Stimulated activated naive CD8-positive, alpha-beta T cell treated with anti-CD3 and anti-CD28 coated beads, Interleukin-15, amount 100 ng/mL, for 72 hours (primary cell): ENCODE measurements at places on chromosomes 4 and X.

DNA sequence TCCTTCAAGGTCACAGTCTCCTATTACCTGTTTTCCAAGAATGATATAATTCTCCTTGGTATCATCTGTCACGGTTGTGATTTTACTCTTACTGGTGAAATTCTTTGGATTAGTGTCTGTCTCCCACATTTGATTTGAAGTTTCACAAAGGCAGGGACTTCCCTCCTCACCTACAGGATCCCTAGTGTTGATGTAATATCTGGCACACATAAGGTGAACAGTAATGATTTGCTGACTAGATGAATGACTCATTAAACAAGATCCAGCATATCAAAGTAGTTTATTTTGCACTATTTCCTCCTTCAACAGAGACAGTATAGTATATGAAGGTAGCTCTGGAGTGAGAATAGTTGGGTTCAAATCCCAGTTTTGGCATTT, 135.3 kb upstream of the IL1RAPL2 start:
- no peak for DNase-seq

DNA sequence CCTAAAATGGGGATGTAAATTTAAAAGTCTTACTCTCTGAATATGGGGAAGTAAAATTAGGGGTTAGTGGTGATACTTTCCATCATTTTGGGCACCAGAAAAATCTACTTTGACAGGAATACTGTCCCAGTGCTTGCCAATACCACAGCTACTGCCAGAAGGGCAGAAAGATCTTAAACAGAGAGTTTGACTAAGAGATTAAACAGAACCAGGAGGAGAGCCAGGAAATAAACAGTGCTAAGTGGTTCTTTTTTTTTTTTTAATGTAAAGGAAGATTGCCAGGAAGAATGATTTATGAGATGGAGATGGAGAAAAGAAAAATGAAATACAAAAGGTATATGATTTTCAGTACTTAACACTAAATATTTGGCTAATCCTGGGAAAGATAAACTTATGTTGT, 126.8 kb downstream of the RTL3 start:
- no peak for DNase-seq

DNA sequence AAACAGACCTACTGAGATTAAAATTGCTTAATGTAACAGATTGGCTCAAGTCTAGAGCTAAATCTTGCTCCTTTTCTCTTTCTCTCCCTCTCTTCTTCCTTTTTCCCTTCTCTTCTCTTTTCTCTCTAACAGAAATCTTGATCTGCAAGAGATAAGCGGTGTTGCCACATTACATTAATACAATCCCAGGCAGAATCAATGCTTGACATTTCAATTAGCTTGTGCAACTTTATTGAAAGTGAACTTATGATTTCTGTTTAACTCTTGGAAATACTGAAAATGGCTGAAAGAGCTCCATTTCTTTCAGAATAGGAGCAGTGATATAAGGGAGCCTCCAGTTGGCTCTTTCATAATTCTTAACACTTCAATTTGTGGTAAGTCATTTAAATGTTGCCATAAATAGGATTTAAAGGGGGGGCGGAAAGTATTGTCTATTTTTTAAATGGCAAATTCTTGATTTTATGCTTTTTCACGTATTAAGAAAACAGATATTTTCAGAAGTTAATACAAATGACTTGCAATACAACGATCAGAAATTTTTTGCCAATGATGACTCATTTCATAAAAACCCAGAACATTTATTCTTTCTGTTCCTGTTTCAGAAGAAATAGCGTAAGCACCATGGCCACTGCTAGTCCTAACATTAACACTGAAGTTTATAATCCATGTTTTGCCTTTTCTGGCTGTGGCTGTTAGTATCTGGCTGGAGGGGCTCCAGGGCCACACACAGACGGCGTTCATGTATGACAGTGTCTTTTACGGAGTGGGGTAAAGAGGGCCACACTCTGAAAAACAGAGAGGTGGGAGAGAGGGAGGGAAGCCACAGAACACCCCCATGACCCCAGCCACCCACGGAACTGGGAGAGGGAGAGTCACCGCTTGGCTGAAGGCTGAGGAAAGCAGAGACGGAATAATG, 115.7 kb upstream of the FAT1 start:
- DNase-seq = no peak

GRCh38 chrX:71504346-71504745, 28.6 kb upstream of the OGT start:
- no peak for DNase-seq

- DNase-seq = no peak
These were observed 152.6 kb downstream of the GASK1B start for GRCh38 chr4:158020176-158020575.

DNA sequence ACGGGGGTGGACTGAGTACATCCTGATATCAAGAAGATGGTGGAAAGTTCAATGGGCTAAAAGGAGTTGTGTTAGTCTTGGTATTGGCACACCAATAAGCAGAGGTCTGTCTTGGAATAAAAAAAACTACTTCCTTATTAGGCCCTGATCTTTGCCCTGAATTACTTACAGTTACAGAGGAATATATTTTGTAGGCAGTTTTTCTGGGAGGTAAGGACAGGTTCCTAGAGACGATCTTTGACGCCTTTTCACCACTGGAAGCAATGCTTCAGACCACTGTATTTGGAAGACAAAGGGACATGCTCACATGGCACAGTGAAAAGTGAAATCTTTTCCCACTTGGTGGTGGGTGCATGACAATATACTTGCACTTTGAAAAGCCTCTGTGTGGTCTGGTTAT, 618 bp upstream of the XK start:
- no peak for DNase-seq

DNA sequence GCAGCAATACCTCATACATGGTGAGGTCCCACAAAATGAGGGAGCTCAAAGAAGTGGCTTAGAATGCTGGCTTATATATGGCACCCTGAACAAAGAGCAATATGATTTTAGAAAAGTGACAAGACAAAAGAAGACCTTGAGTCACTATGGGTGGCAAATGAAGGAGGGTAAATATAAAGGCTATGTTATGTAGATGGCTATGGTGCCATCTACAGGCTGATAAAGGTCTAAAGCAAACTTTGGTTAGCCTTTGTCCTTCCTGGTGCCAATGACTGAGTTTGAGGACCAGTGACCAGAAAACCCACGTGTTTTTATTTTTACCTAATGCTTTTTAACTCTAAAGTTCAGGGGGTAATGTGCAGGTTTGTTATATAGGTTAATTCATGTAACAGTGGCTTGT, 151.8 kb downstream of the CCNG2 start:
- DNase-seq = no peak

- no peak for DNase-seq
These were observed 218.5 kb downstream of the SPANXN3 start for GRCh38 chrX:143298663-143299241.

DNA sequence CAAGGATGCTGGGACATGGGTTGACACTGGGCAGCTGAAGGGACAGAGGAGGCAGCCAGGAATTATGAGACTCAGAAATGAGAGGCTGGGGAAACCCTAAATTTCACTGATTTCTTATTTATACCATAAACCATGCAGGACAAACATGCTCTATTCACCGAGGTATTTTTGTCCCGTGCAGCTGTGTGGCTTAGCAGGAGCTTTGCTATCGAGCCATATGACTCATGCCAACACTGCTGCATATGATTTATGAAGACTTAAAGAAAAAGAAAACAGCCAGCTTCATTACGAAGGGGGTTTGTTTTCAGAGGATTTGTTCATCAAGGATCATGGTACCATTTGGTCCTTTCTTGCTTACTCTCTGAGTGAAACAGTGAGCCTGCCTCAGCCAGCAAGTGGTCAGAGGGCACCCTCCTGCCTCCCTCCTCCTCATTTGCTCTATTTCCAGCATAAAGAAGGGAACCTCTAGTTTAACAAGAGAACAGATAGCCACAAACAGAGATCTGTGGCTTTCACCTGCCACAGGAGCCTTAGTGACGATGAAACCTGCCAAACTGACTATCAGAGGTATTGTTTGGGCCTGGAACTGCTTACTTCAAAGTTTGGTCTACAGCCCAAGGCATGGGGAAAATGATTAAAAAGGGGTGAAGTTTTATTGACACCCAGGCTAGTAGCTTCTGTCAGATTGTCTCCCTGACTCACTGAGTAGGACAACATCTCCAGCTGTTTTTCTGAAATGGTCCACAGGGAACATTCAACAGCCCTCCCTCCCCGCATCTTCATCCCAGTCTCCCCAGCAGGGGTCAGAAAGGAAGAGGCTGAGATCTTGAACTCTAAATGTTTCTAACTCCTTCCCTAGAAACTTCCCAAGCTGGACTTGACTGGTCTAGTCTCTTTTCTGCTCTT, 80.1 kb upstream of the MAML3 start:
- peak; percentile 24 for DNase-seq

DNA sequence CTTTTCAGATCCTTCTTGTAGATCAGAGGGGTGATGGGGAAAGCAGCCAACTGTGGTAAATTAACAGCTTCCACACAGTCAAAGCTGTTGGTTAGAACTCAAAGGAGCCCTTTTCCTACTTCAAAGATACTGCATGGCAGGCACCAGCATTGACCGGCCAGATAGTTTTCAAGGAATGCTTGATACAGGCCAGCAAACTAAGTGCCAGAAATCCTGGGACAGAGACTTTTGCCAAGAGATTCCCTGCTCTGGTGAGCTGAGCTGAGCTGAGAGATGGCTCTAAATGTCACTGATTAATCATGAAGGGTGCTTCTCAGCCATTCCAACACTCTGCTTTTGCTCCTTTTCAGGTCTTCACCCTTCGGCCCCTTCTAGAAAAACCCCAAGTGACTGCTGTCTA, 131.6 kb upstream of the MED14 start:
- DNase-seq = no peak

DNA sequence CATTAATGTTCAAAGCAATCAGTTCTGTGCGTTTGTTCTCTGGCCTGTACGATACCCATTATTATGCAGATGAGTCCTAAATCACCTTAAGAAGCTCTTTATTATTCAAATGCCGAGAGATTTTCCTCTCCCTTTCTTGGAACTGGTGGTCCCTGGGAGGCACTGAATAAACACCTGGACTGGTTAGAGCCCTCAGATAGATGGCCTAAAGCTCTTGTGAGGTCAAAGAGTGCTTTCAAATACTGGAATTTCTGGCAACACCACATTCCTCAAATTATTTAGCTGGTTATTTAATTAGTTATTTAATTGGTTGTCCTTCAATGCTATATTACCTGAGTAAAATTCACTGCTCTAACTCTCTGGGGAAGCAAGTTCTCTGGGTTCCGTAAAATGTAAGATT, 3.0 kb downstream of the ARHGEF38 start:
- no peak for DNase-seq

GRCh38 chr4:127759893-127760292, 22.2 kb upstream of the HSPA4L start:
- no peak for DNase-seq

- no peak for DNase-seq
These were observed 78.9 kb downstream of the NDST3 start for GRCh38 chr4:118113220-118113619.

DNA sequence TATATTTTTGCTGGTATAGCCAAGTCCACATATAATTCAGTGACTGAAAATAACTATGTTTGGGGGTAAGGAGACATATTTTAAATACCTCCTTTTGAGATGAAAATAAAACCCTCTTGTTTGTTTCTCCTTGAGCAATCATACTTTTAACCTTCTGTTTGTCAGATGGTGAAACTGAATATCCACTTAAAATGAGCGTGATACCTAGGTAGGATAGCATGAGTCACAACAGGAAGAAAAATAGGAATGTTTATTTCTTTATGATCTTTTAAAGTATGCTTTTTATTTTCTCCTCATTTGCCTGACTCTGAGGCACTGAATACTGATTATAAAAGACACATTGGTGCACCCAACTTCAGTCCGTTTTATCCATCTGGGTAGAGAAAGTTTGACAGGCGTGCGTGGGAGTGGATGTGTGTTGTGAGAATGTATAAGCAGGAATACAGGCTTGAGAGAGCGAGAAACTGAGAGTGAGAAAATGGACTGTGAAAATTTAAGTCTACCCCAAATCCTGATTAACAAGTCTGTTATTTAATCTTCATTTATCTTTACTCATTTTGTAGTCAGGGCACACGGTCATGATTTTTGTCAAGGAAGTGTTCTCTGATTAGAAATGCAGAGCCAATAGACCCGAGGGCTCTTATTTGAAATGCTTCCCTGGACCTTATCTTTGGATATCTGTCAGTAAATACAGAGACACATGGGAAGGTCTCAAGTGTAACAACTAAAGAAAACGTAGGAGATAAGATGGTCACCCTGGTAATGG, 62.1 kb upstream of the ANTXR2 start:
- DNase-seq = no peak

DNA sequence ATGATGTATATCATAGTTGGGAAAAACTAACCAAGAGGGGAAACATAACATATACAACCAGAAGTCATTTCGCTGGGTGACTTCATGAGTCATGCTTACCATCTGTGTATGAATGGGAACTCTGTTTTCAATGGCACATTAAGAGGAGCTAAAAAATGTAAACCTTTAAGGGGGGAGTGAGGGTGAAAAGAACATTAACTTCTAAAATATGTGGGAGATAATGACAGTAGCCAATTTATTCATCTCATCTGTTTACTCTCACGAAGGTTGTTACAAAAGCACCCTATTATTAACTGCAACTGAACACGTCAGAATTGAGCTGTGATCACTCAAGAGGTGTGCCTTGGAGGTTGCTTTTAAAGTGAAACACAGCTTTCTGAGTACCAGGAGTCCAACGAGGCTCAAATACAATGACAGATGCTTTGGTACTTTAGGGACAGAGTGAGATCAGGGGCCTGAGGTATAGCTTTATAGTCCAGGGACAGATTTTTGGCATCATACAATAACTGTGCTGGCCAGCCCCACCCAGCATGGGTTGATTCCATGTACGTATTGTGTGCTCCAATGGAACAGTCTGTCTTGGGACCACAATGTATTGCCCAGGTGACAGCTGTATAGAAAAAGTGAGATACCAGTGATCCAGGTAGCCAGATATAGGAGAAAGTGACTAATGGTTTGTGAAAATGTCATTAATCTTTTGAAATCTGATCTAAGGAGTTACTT, 107.3 kb downstream of the AMMECR1 start:
- DNase-seq = no peak

- no peak for DNase-seq
These were observed 2.0 kb downstream of the ARSJ start for GRCh38 chr4:113977526-113977855.
